ENCODE measurements at places on chromosomes 13 and 19.

- no peak overlapping the region for H3K4me3 ChIP-seq
- H3K4me1 ChIP-seq, result no peaks in the 10 kb centered on the region
- no peak overlapping the region for H3K27ac ChIP-seq
- peaks cover 7% of the 10 kb centered on the region for H3K27me3 ChIP-seq
- no peak for DNase-seq
Observed at GRCh38 chr19:29546583-29547190, 20.9 kb downstream of the VSTM2B start.

- no peaks in the 10 kb centered on the region for H3K36me3 ChIP-seq
- no peak for DNase-seq
- H3K4me1 ChIP-seq, result no peaks in the 10 kb centered on the region
Observed at GRCh38 chr13:20567881-20568528, 1.0 kb downstream of the IFT88 start.

GRCh38 chr13:77397636-77398035 lies 70.7 kb upstream of the MYCBP2 start:
- no peaks in the 10 kb centered on the region for H3K36me3 ChIP-seq
- no peak overlapping the region for H3K27ac ChIP-seq
- no peak overlapping the region for H3K4me3 ChIP-seq
- H3K27me3 ChIP-seq, result no peaks in the 10 kb centered on the region

DNA sequence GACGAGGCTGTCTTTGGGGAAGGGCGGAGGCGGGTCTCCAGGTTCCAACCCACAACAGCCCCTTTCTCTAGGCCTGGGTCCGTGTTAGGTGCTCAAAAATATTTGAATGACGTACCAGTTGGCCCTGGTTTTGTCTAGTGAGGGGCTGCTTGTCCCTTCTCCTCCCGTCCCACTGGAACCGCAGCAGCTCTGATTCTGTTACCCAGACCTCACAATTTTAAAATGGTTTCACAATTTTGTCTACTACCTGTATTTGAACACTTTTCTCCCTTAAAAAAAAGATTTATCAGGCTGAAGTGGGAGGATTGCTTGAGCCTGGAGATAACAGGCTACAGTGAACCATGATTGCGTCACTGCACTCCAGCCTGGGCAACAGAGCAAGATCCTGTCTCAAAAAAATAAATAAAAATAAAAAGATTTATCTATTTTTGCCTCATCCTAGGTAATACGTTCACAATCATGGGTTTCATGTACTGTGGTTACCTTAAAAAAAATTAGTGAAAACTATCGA lies 1.3 kb upstream of the IRF2BP1 start:
- peaks cover 2% of the 10 kb centered on the region for H3K27me3 ChIP-seq
- H3K36me3 ChIP-seq, result no peaks in the 10 kb centered on the region
- peak overlapping the region; percentile 86 for H3K4me3 ChIP-seq
- no peak for DNase-seq

DNA sequence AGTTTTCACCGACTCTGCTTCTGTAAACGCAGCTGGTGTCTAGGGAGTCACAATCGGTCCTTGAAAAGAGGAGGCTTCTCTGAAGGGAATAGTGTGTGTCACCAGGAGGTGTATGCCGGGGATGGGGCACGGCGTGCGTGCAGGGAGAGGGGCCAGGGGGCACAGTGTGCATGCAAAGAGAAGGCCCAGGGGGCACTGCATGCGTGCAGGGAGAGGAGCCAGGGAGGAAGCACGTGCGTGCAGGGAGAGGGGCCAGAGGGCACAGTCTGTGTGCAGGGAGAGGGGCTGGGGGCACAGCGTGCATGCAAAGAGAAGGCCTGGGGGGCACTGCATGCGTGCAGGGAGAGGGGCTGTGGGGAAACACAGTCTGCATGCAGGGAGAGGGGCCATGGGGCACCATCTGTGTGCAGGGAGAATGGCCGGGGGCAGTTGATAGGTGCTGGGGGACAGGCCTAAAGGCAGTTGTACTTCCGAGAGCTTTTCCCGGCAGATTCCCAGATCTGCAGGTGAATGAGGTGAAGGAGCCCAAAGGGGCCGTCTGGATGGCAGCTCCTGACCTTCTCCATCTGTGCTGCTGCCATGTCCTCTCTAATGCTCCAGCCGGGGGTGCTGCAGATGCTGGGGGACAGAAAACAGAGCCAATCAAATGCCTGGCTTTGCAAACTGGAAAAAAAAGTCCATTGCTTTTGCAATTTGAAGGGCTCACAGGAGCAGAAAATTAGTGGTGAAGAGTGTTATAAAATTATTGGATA lies 36.4 kb downstream of the ATP11A start:
- no peak overlapping the region for H3K4me3 ChIP-seq
- no peaks in the 10 kb centered on the region for H3K36me3 ChIP-seq
- no peak for DNase-seq
- H3K4me1 ChIP-seq, result peaks cover 6% of the 10 kb centered on the region

GRCh38 chr13:42626176-42626860 lies 52.4 kb downstream of the TNFSF11 start:
- no peaks in the 10 kb centered on the region for H3K36me3 ChIP-seq
- no peak overlapping the region for H3K4me3 ChIP-seq
- no peak overlapping the region for H3K27ac ChIP-seq
- no peaks in the 10 kb centered on the region for H3K27me3 ChIP-seq

DNA sequence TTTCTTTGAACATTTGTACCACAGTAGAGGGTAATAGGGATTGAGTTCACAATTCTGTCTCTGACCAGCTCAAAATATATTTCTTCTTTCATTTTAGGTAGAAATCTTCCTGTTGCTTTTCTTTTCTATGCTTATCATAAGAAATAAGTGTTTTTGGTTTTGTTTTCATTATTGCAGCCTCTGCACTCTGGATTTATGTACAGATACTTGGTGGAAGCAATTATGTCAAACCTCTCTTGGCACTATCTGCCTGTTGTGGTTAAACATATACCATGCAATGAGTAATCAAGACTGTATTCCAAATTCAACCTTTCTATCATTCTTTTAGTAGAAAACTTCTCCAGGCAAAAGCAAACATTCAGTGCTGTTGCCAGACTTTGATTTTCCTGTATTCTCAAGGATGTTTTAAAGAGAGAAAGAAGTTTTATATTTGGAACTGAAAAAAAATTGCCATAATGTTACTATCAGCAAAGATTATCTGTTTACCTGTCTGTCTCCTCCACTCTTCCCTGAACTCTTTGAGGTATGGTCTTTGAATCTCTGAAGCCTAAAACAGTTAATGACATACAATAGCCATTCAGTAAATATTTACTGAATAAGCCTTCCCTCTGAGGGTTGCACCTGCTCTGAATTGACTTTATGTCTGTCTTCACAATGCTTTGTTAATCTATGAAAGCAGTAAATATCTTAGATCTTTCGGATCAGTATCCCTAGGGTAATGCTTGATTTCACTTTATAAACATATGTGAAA lies 612.5 kb upstream of the PRR20A start:
- H3K4me1 ChIP-seq, result no peaks in the 10 kb centered on the region
- DNase-seq, result no peak
- no peaks in the 10 kb centered on the region for H3K27me3 ChIP-seq

GRCh38 chr13:86581706-86582105 lies 782.5 kb upstream of the SLITRK6 start:
- H3K36me3 ChIP-seq, result no peaks in the 10 kb centered on the region
- H3K27ac ChIP-seq, result no peak overlapping the region
- DNase-seq, result no peak
- no peaks in the 10 kb centered on the region for H3K27me3 ChIP-seq
- no peaks in the 10 kb centered on the region for H3K4me1 ChIP-seq
- H3K4me3 ChIP-seq, result no peak overlapping the region

DNA sequence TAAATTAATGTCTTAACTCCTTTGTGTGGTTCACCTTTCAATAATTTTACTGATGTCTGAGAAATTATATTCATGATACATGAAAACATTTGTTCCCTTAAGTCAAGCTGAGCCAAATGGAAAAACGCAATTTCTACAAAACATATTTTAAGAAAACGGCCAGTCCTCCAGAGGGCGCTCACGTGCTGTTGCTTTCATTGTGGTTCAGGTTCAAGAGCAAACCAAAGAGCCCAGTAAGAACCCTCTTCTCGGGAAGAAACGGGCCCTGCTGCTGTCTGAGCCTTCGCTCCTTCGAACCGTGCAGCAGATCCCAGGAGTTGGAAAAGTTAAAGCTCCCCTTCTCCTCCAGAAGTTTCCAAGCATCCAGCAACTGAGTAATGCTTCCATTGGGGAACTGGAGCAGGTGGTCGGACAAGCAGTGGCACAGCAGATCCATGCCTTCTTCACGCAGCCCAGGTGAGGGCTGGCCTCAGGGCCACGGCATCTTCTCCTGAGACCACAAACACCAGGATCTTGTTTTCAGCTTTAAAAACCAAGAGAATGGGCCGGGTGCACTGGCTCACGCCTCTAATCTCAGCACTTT lies 4.3 kb downstream of the FAAP24 start:
- peak; percentile 32 for DNase-seq
- peak overlapping the region; percentile 75 for H3K27ac ChIP-seq
- no peak overlapping the region for H3K4me3 ChIP-seq
- no peaks in the 10 kb centered on the region for H3K36me3 ChIP-seq
- H3K4me1 ChIP-seq, result no peaks in the 10 kb centered on the region
- no peaks in the 10 kb centered on the region for H3K27me3 ChIP-seq

GRCh38 chr13:112066624-112067004 lies 335 bp upstream of the SOX1 start:
- H3K27ac ChIP-seq, result no peak overlapping the region
- DNase-seq, result no peak
- no peaks in the 10 kb centered on the region for H3K4me1 ChIP-seq
- peaks cover 91% of the 10 kb centered on the region for H3K27me3 ChIP-seq
- H3K4me3 ChIP-seq, result peak overlapping the region; percentile 37
- H3K36me3 ChIP-seq, result no peaks in the 10 kb centered on the region

DNA sequence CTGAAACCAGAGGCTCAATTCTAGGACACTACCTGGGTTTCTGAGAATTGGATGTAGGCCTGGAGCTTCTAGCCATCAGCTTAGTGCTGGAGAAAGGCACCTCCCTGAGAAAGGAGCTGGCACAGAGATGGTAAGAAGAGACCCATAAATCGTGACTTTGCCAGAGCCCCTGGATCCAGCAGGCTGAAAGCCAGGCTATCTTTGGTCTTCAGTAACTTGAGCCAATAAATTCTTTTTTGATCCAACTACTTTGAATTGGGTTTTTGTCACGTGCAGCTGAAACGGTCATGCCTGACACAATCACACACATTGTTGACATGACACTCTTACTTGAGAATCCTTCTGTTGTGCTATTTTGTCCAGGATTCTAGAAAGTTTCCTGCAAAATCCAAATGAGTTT lies 103.4 kb downstream of the LHFPL6 start:
- no peak overlapping the region for H3K27ac ChIP-seq
- H3K4me3 ChIP-seq, result no peak overlapping the region
- no peaks in the 10 kb centered on the region for H3K36me3 ChIP-seq

- DNase-seq, result no peak
- no peaks in the 10 kb centered on the region for H3K36me3 ChIP-seq
- peak overlapping the region; percentile 97 for H3K27ac ChIP-seq
- H3K27me3 ChIP-seq, result no peaks in the 10 kb centered on the region
Observed at GRCh38 chr19:45423033-45423588, 606 bp downstream of the ERCC1 start.

GRCh38 chr13:27493981-27494380 lies 43.6 kb upstream of the MTIF3 start:
- no peak overlapping the region for H3K27ac ChIP-seq
- no peak for DNase-seq
- no peaks in the 10 kb centered on the region for H3K36me3 ChIP-seq
- H3K4me1 ChIP-seq, result no peaks in the 10 kb centered on the region

DNA sequence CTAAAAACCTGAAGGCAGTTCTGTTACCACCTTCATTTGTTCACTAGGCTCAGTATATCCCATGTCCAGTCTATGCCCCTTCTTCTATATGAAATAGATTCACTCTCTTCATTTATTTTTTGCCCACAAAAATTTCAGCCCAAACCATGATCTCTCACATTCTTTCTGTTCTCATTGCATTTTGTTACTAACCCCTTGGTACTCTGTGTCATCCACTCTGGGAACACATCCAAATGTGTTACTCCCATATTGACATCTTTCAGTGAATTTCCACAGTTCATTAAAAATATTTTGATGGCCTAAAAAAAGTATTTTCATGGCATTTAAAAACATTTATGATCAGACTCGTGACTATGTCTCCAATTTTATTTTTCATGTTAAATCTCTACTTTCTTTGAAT lies 378.9 kb downstream of the SLITRK1 start:
- H3K4me3 ChIP-seq, result no peak overlapping the region
- H3K27me3 ChIP-seq, result no peaks in the 10 kb centered on the region
- DNase-seq, result no peak
- no peaks in the 10 kb centered on the region for H3K4me1 ChIP-seq

DNA sequence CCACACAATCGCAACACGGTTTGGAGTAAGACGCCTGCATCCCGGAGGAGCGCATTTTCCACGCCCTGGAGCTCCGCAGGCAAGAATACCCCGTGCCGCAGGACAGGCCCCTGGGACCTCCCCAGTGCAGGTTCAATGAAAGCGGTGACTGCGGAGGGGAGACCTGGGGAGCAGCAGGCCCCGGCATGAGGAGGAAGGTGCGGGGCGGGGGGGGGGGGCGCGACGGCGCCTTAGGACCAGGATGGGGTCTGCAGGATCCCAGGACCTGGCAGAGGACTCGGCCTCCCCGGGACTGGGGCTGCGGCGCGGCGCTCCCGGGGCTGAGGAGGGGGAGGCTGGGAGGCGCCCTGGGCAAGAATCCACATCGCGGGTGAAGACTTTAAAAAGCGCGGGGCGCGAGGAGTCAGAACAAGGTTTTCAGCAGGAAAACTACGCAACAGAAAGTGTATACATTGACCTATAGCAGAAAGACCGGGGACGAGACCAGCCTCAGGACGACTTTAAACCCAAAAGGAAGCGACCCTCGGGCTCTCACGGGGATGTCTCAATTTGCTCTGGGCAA lies 432 bp downstream of the ZNF611 start:
- H3K27me3 ChIP-seq, result no peaks in the 10 kb centered on the region
- peak overlapping the region; percentile 86 for H3K4me3 ChIP-seq
- DNase-seq, result no peak
- peak overlapping the region; percentile 89 for H3K27ac ChIP-seq
- no peaks in the 10 kb centered on the region for H3K36me3 ChIP-seq

DNA sequence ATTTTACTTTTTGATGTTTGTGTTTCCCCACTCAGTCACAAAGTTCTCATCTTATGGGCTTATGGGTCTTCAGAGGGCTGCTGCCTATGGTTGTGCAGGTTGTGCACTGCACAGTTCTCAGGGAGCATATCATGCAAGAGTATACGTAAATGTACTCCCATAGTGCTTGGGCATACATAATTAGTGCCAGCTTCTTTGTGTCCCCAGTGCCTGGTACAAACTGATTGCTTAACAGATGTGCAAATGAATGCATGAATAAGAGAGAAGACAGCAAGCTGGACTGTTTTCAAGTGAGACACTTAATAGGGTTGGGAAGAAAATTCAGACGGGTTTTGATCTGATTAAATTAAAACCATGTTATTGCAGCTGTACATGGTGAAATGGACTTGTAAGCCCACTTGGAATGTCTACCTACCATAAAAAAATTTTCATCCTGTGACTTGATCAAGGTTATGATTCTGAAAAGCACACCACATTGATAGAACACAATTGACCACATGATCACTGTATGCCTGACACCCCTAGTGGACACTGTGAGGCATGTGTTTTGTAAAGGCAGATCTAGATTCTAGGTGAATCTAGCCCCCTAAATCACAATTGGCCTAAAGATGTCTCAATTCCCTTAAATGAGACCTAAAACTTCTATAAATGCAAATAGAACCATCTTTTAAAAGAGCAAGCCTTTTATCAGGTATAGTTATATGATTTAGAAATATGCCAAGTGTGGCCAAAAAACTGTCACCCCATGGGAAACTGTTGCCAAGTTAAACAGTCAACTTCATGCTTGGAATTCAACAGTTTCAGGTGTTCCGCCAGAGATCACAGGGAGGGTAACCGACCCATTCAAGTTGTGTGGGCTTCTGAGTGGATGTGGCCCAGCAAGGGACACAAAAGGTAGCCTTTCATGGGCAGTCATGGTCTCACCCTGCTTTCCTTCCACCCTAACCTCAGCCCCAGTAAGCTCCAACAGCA lies 27.9 kb downstream of the FAM124A start:
- no peak overlapping the region for H3K4me3 ChIP-seq
- DNase-seq, result no peak
- no peaks in the 10 kb centered on the region for H3K36me3 ChIP-seq
- no peaks in the 10 kb centered on the region for H3K27me3 ChIP-seq
